CD4-positive, alpha-beta T cell treated with Interleukin-4 for 4 hours (primary cell): ENCODE measurements at places on chromosomes 4 and X.
A peak's percentile ranks its signal among the peaks of the same experiment; 100 is the strongest.

DNA sequence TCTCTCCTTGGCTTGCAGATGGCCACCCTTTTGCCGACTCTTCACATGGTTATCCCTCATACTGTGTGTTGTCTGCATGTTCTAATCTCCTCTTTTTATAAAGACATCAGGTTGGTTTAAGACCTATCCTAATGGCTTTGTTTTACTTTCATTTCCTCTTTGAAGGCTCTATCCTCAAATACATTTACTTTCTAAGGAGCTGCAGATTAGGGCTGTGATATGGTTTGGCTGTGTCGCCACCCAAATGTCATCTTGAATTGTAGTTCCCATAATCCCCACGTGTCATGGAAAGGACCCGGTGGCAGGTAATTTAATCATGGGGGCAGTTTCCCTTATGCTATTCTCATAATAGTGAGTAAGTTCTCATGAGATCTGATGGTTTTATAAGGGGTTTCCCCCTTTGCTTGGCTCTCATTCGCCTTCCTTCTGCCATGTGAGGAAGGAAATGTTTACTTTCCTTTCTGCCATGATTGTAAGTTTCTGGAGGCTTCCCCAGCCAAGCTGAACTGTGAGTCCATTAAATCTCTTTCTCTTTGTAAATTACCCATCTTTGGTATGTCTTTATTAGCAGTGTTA lies 204.5 kb downstream of the RELL1 start:
- no peak for DNase-seq

DNA sequence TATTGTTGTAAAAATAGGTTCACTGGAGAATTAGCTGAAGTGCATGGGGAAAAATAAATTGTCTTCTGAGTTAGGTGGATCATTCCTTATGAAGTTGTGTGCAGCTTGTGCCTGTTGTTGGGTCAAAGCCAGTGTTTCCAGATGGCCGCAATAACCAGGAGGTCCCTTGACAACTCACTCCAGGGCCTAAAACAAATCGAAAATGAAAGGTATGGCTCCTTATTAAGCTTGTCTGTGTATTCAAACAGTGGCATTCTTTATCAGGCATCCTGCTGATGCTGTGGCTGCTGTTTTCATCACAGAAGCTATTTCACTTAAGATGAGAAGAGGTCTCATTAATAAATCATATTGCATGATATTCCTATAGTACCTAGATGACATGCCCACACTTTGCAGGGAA lies 80.2 kb downstream of the GRIA2 start:
- DNase-seq, result no peak

DNA sequence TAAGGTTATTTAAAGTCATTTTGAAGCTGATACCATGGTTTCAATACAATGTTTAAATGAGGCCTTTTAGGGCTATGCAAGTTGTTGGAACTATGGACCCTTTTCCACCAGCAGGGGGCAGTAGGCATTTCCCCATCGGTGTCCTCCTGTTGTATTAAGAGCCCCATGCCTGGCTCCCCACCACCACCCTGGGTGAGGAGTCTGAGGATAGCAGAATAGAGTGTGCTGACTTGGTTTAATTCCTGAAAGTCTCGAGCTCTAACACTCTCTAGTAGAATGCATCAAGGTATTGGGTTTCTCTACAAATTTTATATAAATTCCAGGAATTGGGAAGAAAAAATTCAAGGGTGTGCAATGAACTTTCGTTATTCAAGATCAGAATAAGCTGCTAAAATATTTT lies 234.8 kb upstream of the JADE1 start:
- peak; percentile 44 for DNase-seq

DNA sequence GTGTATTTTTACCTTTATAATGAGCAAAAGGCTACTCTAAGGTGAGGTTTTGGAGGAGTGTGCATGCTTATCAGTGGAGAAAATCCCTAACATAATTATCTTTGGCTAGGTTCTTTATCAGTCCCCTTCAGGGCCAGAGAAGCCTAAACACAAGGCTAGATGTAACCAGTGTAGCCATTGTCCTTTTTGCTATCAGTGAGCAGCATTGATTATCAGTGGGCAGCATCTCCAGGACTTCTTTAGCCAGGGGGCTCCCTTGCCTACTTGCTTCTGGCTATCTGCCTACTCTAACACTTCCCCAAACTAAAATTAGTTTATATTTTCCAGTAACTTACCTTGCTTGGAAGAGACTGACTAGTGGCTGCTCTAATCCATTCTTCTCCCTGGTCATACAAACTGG lies 595.6 kb downstream of the TRAM1L1 start:
- no peak for DNase-seq

DNA sequence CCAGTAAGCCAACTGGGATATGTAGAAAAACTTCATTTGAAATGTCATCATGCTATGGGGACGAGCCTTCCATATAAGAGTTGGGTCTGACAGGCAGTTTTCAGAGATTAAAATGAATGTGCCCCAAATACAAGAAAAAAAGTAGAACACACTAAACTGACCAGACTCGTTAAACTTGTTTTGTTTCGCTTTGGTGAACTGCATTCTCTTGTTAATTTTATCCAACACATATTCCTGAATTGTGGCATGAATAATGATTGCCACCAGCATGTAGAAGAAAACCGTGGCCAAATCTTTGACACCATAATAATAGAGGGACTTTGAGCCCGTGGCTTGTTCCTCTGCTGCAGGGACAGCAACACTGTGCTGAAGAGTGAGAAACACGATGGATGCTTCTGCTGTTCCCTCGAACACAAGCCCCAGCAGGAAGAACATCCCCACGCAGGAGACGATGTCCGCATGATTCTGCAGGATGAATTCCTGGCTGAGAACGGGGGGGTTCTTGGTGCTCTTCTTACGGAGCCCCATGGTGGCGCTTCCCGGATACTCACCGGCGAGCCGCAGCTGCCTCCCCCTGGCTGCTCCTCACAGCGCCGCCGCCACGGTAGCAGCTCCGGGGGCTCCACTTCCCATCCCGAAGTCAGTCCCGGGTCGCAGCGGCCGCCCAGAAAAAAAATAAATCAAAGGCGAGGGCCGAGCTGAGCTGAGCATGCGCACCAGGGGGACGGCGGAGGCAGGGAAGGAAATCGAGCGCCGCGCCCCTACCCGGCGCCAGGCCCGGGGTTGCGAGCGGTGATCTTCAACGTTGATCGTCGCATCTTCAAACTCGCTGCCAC lies at the start of gene TRAM1L1:
TRAM1L1 (minus strand) TSS at position 711 of the 836 bp plus-strand sequence; CDS start at position 528, 183 bp downstream.
- DNase-seq, result no peak
